ENCODE measurements at places on chromosomes 7 and 10.

GRCh38 chr7:138662991-138663320 is 38.2 kb downstream of the SVOPL start:
- no peak for DNase-seq

DNA sequence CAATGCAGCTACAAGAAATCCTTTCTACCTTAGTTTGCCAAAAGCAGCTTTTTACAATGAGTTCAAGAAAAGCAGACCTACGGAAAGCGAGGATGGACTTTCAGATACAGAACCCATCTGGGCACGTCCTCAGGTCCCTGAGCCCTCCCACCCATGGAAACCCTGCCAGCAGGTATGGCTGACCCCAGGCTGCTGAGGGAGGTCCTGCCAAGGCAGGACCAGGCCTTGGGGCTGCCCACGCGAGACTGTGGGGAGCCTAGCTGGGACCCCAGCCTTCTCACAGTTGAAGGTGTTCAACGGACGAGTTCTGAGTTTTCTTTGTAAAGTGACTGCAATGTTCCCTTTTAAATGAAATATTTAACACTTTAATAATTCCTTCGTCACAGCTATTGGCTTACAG is 245.0 kb downstream of the MGMT start:
- DNase-seq: no peak

- DNase-seq: no peak
These were observed 156.6 kb upstream of the TRIM24 start for GRCh38 chr7:138303230-138304070.

DNA sequence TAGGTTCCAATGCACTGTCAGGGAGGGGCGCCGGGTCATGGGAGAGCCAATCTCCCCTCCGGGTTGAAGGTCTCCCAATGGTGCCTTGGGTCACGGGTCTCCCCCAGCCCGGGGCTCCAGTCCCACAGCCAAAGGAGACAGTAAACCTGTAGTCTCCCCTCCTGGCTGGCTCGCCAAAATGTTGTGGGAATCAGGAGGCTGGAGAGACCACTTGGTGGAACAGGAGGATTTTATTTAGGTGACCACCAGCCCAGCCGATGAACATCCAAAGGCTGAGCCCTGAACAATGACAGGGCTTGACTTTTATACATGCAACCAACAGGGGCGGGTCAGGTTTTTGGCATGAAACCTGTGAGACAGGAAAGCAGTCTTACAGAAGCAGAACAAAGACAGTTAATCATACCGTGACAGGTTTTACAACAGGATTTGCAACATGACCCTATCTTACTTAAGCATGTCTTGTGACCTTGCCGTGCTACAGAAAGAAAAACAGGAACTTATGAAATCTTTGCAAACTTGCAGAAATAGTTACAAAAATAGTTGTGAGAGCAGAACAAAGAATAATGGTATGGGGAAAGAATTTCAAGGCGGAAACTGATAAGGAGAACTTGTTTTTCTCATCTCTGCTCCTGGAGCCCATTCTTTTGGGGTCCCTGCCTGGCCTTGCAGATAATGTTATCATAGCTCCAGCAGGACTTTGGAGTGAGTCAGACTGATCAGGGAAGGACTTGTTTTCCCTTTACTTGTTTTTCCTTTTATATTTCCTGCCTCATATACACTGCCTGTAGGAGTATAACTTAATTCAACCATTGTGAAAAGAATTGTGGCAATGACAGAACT is 7.1 kb downstream of the ERV3-1 start:
- DNase-seq: peak; percentile 47

- DNase-seq: no peak
These were observed 271.2 kb downstream of the MAGI2 start for GRCh38 chr7:79182283-79182682.

GRCh38 chr10:106401161-106401560 is 763.3 kb downstream of the SORCS1 start:
- peak; percentile 54 for DNase-seq

DNA sequence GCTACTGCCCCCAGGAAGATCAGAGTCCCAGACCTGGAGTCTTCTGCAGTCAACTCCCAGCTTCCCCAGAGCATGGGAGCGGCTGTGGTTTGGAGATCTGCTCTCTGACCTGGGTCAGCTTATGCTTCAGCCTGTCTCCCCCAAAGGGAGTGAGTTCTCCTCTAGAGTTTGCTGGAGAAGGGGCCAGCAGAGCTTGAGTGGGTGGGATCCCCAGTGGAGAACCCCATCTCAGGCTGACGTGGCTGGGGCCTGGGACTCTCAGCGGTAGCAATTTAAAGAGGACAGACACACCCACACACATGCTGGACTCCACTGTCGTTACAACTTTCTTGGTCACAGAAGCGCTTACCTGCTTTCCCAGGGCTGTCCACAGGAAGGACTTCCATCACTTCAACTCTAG is 6.3 kb downstream of the UNC5B start:
- no peak for DNase-seq

DNA sequence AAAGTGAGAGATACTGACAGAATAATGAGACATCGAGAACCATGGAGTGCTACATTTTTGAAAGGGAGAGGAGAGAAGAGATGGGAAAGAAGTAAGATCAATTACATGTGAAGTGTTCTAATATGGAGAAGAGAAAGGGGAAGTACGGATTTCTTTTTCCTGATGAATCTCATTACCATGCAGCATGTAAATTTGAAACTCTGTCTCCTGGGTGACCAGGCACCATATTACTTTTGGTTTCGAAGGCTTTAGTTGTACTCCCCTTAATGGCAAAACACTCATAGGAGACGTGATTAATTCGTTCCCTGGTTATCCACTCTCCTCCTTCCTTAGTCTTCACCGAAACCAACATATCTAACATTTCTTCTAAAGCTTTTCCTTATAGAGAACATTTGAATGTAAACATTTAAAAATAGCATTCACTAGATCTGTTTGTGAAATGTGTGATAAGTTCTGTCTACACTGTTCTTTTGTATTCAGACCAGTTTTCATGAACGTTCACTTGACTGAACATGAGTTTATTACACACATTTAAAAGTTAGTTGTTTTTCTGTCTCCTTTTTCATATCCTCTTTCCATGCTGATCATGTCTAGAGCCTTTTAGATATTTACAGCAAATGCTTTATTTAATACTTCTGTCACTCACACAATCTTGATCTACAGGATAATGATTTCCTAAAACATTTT is 80.2 kb upstream of the MSRB2 start:
- DNase-seq: no peak

DNA sequence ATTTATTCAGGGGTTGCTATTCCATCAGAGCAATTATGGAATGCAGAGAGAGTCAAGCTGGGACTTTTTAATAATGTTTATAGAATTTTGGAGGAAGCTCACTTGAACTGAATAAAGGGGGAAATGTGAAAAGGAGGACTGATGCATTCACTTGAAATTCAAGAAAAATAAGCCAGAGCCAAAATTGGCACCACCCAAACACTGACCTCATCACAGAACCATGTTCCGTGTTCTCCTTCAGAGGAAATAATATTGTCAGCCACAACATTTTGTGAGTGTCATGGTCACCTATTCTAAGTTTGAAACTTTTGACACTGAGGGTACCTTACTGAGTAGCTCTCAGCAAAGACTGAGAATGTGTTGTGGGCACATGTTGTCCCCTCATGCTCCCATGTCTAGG is 207.0 kb downstream of the ANK3 start:
- DNase-seq: no peak

GRCh38 chr7:6435486-6436384 is 12.0 kb downstream of the DAGLB start:
- DNase-seq: peak; percentile 96

DNA sequence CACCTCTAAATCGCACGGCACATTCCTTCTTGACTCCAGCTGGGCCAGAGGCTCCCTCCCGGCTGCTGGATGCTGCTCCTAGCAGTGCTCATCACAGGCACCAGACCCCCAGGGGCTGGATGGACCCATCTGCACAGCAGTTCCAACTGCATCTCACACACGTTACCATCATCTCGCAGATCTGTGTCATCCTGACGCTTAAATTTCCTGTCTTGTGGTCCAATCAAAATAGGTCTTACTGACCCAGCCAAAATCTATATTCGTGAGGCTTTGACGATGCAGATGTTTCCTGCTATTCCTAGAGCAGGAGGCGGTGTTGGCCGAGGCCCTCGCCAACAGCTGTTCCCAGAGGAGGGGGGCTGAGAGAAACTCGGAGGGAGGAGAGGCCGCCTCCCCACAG is 108.0 kb downstream of the MKI67 start:
- no peak for DNase-seq

DNA sequence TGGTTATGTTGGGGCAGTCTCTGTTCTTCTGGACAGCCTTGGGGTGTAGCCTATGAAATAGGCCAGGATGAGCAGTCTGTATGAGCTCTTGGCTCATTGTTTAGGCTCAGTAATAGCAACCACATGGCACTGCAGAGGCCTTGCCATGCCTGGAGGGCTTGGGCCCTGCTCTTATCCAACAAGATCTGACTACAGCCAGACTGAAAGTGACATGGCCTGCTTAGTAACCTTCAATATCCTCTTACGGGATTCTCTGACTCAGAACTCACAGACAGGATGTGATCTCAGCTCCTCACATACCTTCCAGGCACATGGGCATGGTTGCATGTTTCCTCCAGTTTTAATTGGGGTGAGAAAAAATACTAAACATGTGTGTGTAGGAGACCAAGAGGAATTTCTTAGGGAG is 289.3 kb downstream of the PTEN start:
- DNase-seq: no peak

DNA sequence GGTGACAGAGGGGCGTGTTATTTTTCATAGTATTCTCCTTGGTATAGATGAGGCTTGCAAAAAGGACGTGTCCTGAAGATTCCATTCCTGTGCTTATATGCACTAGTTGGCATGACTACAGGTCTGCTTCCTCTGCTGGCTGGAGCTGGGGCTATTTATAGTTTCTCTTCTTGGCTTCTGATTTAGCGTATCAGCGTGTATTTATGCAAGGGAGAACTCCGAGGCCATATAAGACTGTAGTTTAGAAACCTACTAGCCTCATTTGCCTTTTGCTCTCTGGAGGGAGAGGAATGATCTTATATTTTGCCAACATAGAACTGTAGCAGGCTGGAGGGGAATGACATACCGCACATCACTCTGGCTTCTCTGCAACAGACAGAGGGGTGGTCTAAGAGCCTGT is 39.7 kb downstream of the CACNB2 start:
- no peak for DNase-seq

GRCh38 chr7:89312551-89312950 is 517.0 kb upstream of the TEX47 start:
- no peak for DNase-seq

- DNase-seq: no peak
These were observed 397.5 kb upstream of the GALNT17 start for GRCh38 chr7:70734411-70734810.

DNA sequence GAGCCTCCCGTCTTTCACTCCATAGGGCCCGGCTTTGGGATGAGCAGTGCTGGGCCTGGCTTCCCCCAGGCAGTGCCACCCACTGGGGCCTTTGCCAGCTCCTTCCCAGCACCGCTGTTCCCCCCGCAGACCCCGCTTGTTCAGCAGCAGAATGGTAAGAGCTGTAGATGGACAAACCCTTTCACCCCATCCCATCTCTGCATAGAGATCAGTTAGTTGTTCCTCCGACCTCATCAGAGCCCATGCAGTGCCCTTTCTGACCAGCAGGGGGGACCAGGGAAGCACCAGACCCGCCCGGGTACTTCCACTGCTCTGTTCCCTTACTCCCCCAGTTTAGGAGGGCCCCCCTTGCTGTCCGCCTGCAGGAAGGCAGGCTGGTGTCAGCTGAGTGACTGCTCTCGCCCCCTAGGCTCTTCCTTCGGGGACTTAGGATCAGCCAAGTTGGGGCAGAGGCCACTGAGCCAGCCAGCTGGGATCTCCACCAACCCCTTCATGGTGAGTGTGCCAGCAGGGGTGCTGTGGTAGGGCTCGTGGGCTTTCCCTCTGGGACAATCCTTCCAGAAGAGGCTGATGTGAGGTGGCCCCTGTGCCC is 9.8 kb downstream of the SAP25 start:
- peak; percentile 82 for DNase-seq

- DNase-seq: no peak
These were observed 14.0 kb upstream of the IL6 start for GRCh38 chr7:22712999-22713398.

DNA sequence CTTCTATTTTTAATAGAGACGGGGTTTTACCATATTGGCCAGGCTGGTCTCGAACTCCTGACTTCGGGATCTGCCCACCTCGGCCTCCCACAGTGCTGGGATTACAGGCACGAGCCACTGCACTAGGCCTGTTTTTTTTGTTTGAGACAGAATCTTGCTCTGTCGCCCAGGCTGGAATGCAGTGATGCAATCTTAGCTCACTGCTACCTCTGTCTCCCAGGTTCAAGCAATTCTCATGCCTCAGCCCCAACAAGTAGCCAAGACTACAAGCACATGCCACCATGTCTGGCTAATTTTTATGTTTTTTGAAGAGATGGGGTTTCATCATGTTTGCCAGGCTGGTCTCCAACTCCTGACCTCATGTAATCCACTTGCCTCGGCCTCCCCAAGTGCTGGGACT is 73.7 kb downstream of the TYW1B start:
- DNase-seq: no peak

DNA sequence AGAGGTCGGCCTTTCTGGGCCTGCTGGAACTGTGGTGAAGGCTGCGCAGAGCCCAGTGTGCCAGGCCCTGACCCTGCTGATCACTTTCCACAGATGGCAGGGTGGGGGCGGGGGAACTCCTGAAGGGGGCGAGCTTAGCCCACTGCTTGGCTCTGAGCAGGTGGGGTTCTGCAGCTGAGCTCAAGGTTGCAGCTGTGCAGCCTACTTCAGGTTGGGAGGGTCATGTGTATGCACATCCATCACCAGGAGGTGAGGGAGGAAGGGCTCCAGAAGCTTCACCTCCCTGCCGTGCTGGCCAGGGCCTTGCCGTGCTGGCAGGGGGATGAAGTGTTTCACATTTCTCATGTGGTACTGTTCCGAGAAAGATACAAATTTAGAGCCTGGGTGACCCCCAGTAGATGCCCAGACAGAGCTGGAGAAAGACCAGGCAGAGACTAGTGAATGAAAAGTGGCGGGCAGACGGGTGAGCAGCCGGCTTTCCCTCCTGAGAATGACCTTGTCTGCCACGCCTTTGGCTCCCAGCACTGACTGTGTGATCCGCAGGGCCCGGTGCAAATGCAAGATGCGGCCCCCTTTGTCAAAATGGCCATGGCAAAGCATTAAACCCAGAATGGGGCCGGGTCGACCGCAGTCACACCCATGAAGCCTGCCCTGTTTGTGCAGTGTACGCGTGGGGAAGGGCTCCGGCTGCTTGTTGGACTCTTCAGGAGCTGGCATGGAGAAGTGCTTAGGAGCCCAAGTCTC is 25.2 kb downstream of the FAM241B start:
- DNase-seq: no peak

GRCh38 chr10:122462533-122463465 is 1.4 kb downstream of the HTRA1 start:
- DNase-seq: no peak

DNA sequence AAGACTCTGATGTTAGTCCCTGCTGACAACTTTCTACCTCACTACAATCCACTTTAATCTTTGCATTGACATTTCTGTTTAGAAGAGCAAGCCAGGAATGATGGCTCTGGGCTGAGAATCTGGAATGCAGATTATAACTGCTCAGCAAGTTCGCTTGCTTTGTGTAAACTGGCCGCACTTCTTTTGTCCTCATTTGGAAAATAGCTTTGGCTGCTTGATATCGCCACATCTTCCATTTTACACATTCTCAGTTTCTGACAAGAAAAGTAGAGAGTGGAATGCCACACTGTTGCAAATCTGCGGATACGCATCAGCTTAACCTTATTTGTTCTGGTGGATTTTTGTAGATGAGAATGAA is 429.8 kb downstream of the KCNMA1 start:
- no peak for DNase-seq

GRCh38 chr10:44834131-44834530 is 77.0 kb upstream of the TMEM72 start:
- no peak for DNase-seq

GRCh38 chr10:13990946-13991345 is 339.8 kb downstream of the FRMD4A start:
- DNase-seq: no peak

GRCh38 chr7:113891828-113892227 is 27.0 kb downstream of the PPP1R3A start:
- DNase-seq: no peak

Data from HT-29 (cell line).